Hindlimb muscle (tissue), 1 donor: ENCODE measurements at places on chromosomes 2 and 18. TPM values are rescaled to one million over a fixed set of nuclear protein-coding genes. Genes with fewer than 3 reads are reported as not detected.
A peak's percentile ranks its signal among the peaks of the same experiment; 100 is the strongest.

PIEZO2 gene
- 19.0 TPM for polyA plus RNA-seq

DUSP11 gene
- polyA plus RNA-seq, result 16.3 TPM

DNA sequence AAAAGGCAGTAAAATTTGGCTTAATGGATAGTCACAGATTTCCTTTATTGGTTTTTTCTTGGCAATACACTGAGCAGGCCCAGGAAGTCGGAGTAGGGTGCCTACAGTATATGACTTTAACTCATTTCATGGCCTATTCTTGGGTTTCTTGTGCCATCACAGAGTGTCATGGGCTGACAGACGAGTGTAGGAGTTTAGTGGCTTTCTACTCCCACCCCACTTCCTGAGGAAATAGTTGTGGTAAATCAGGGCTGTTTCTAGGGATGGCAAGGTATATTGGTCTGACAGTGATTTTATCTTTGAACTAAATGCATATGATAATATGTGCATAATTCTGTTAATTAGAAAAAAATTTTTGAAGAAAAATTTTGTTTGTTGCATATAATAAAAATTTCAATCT, 100.1 kb downstream of the PLCL1 start:
- no peak for DNase-seq

- no peak for DNase-seq
Observed at GRCh38 chr18:37364237-37364636, 201.4 kb downstream of the CELF4 start.

CD8A gene
- polyA plus RNA-seq, result 0.10 TPM

GRCh38 chr2:195898505-195899191, 170.0 kb downstream of the DNAH7 start:
- peak; percentile 84 for DNase-seq

GRCh38 chr2:205563646-205564045, 118.7 kb upstream of the NRP2 start:
- no peak for DNase-seq

GRCh38 chr18:49619801-49620200, 57.9 kb downstream of the LIPG start:
- no peak for DNase-seq

- peak; percentile 60 for DNase-seq
Observed at GRCh38 chr2:205766779-205767359, 84.6 kb downstream of the NRP2 start.

- peak; percentile 66 for DNase-seq
Observed at GRCh38 chr2:197255543-197255942, 55.0 kb downstream of the ANKRD44 start.

DNA sequence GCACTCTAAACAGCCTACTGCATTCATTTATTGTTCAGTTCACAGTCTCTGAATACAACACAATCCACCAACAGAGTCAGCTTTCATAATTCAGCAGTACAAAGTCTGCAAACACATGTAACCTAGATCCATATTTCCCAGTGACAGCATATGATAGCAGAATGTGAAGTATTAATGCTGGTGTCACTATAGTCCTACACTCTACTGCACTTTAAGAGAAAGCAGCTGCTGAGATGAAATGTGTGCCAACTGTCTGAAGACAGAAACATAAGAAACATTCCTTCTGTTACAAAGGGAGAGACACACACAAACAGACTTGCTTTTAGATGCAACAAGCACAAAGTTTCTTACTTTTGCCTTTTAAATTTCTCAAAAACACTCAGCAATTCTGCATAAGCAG, 441.8 kb downstream of the ZEB2 start:
- DNase-seq, result peak; percentile 30

- no peak for DNase-seq
Observed at GRCh38 chr2:235692076-235692475, 198.2 kb downstream of the AGAP1 start.

GRCh38 chr2:142754182-142754581, 123.3 kb upstream of the KYNU start:
- DNase-seq, result no peak

DNA sequence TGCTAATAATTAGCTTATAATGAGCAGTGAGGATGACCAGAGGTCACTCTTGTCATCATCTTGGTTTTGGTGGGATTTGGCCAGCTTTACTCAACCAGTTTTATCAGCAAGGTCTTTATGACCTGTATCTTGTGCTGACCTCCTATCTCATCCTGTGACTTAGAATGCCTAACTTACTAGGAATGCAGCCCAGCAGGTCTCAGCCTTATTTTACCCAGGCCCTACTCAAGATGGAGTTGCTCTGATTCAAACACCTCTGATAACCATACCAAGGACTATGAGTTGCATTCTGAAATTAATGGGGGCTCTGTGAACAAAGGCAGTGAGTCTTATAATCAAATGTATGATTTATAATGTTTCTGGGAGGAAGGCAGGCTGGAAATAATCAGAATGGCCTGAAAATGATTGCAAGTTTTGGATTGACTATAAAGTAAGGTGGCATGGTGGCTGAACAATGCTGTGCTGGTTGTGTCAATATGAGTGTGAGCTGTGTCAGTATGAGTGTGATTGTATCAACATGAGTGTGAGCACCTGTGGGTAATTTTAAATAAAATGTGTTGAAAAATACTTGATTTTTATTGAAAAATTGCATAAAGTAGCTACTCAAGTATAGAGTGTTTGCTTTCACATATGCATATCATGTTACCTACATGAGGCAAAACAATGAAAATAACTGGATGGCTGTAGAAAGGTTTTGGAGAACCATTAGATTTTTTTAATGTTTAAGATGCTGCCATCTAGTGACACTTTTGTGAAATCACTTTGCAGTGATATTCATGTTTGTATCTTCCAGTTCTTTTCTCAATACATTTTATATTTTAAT, 103.0 kb downstream of the KYNU start:
- no peak for DNase-seq
